ENCODE measurements at places on chromosomes 2 and 18.

DNA sequence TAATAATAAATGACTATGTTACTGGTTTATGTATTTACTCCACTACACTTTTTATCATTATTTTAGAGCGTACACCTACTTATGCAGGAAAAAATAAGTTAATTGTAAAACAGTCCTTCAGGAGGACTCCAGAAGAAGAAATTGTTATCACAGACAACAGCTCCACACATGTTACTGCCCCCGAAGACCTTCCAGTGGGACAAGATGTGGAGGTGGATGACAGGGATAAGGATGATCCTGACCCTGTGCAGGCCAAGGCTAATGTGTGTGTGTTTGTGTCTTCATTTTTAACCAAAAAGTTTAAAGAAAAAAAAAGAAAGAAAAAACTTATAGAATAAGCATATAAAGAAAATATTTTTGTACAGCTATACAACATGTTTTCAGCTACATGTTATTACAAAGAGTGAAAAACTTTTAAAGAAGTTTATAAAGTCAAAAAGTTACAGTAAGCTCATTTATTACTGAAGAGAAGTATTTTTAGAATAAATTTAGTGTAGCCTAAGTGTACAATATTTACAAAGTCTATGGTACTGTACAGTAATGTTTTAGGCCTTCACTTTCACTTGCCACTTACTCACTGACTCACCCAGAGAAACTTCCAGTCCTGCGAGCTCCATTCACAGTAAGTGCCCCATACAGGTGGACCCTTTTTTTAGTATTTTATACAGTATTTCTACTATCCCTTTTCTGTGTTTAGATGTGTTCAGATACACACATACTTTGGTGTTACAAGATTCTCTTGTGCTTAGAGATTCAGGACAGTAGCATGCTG lies 7.5 kb downstream of the TGFBRAP1 start:
- DNase-seq, result no peak

DNA sequence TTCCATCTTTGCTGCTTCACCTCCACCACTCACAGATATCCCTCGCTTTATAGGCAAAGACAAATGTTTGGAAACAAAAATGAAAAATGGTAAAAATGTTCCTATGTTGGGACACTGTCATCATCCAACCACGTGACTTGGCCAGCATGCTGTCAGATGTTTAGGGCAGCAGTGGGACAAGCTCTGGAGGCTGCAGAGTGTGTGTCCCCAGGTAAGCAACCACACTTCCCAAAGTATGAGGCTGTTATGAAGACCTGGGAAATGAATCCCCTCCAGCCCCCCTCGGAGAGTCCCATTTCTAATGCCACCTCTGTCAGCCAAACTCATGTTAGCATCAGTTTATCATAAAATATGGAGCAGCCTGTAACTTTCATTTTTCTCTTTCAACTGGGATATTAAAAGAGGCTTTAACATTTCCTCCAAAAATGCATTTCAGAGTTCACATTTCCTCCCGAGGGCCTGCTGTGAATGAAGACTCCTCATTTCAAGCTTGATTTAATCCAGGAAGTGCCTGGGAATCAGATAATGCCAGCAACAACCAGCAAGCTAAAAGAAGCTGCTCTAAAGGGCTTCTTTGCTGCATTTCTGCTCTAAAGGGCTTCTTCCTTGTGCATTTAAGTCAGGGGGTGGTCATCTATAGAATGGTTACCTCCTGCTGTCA lies 66.2 kb downstream of the APOB start:
- no peak for DNase-seq

DNA sequence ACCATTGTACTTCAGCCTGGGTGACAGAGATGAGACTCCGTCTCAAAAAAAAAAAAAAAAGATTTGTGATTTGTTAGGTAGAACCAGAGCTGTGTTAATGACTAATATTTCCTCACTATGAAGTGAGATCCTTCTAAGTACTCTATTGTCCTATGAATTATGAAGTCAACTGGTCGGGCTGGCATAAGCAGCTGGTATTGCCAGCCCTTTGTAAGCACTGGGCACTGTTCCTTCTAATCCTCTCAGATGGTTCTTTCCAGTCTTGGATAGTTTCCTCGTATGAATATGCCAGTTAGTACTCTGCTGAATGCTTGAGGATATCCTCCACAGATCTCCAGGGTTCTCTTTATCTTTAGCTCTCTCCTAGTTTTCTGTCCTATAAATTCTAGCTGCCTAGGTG lies 223.1 kb upstream of the SP5 start:
- no peak for DNase-seq

GRCh38 chr2:76247006-76247405 lies 536.3 kb upstream of the GCFC2 start:
- no peak for DNase-seq

GRCh38 chr18:9665314-9665713 lies 42.8 kb upstream of the RAB31 start:
- DNase-seq, result no peak

GRCh38 chr2:238870261-238870660 lies 22.4 kb downstream of the TWIST2 start:
- no peak for DNase-seq

Measured in chondrocyte (in vitro differentiated cells).